ENCODE measurements at places on chromosomes 6 and 20.

GRCh38 chr6:109021870-109022269 lies 72.8 kb downstream of the SESN1 start:
- no peak for DNase-seq

GRCh38 chr6:79512014-79512413 lies 25.2 kb downstream of the LCA5 start:
- DNase-seq = no peak

DNA sequence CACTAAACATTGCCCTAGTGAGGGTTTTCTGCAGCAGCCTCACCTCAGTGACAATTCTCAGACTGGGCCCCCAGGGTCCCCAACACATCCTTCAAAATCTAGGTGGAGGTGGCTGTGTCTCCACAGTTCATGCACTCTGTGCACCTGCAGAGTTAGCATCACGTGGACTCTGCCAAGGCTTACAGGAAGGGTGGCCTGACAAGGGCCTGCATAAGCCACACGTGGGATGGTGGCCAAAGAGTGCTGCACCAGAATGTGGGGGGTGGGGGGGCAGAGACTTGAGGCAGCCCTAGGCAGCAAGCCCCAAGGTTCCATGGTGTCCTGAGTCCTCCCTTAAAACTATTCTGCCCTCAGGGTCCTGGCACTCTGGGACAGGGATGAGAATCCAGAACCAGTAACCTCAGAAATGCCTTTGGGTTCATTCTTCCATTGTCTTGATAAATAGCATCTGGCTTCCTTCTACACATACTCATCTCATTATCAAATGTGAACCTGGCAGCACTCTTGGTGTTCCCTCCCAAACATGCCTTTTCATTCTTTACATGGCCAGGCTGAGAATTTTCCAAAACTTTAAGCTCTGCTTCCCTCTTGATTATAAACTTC lies 1.6 kb upstream of the SERPINB1 start:
- DNase-seq = no peak

GRCh38 chr6:148379966-148380713 lies 37.5 kb downstream of the SASH1 start:
- DNase-seq = peak; percentile 45

DNA sequence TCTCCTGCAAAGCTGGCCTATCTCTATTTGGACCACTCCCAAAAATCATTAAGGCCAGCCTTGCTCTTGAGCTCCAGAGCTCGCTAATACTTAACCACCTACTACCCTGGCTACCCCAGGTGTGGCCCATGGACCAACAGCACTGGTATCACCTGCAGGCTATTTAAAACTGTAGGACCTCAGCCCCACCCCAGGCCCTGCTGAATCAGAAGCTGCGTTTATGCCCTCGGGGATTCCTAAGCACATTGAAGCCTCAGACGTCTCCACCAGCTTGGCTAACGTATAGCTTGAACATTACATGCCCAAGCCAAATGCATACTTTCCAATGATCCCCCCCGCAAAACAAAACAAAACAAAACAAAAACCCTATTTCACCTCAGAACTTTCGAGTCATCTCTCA lies 19.7 kb upstream of the SPAG4 start:
- DNase-seq = no peak

DNA sequence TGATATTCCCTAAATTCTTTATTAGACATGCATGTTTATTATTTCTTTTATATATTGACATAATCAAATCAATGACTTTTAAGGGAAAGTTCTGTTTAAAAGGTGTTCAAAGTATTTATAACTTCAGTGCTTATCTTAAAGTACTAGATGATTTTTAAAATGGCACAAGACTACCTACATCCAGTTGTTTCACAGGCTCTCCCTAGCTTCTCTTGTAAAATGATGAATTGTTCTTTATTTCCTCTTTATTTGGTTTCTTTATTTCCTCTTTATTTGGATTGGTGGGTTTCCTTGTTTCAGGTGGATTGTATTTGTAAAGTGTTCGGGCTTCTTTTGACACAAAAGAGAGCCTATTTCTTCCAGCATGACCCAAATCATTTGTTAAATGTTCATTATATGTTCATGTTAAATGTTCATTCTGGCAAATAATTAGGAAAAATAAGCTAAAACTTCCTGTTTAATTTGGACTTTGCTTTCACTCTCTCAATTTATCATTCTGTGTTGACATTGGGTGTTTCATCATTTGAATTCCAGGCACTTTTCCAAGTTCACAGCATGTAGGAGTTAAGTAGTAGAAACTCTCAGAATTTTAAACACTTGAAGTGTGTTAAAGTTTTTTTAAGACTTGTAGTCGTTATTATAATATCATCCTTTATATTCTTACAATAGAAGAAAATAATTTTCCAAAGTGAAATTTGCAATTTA lies 24.6 kb downstream of the MLIP start:
- no peak for DNase-seq

GRCh38 chr6:89681983-89682564 lies 43.5 kb upstream of the LYRM2 start:
- DNase-seq = no peak

GRCh38 chr20:4835244-4836177 lies 113.8 kb downstream of the PRND start:
- no peak for DNase-seq

DNA sequence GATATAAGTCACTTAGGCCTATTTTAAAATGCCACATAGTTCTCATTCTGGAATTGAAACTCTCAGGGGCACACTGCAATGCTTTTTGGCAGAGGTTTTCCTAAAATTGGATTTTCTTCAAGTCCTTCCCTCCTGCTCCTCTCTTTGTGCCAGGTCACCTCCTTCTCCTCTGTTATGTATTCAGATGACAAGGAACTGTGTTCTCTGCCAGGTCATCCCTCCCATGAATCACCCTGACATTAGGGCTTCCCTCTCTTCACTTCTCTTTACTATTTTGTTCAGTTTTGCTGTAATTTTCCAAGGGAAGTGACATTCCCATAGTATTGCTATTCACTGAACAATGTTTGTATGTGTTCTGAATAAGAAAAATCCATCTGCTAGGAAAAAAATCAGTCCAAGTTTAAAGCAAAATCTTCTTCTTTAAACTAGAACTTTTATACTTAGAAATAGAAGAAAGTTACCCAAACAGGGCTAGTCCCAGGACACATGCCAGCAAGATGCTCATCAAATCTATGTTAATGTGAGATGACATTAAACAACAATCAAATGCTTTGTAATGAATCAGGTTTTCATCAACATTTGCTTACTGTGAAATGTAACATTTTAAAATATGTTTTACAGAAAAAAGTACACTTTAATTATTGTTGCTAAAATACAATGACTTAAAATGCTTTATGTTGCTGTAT lies 461.1 kb downstream of the MMUT start:
- no peak for DNase-seq

- DNase-seq = no peak
These were observed 38.0 kb downstream of the FOXA2 start for GRCh38 chr20:22546344-22546743.

GRCh38 chr6:56891754-56892153 lies 63.2 kb upstream of the BEND6 start:
- no peak for DNase-seq

- no peak for DNase-seq
These were observed 3.2 kb upstream of the PGC start for GRCh38 chr6:41750374-41750773.

- no peak for DNase-seq
These were observed 45.4 kb downstream of the TULP4 start for GRCh38 chr6:158357570-158358216.

DNA sequence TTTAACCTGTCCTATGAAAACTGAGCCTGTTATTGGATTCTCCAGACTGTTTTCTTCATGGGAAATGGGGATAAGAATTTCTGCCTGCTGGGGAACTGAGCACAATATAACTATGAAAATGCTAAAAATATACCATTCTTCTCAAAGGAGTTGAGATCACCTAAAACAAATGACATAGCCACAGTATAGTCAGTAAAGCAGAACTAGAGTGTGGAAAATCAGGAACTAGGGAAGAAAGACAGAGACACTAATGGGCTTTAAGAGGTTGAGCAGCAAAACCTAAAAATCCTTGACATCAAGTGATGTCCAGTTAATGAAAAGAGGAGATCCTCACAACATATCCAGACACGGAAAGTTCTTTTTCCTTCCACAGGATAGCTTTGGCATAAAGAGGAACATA lies 215.7 kb upstream of the CST7 start:
- DNase-seq = no peak

DNA sequence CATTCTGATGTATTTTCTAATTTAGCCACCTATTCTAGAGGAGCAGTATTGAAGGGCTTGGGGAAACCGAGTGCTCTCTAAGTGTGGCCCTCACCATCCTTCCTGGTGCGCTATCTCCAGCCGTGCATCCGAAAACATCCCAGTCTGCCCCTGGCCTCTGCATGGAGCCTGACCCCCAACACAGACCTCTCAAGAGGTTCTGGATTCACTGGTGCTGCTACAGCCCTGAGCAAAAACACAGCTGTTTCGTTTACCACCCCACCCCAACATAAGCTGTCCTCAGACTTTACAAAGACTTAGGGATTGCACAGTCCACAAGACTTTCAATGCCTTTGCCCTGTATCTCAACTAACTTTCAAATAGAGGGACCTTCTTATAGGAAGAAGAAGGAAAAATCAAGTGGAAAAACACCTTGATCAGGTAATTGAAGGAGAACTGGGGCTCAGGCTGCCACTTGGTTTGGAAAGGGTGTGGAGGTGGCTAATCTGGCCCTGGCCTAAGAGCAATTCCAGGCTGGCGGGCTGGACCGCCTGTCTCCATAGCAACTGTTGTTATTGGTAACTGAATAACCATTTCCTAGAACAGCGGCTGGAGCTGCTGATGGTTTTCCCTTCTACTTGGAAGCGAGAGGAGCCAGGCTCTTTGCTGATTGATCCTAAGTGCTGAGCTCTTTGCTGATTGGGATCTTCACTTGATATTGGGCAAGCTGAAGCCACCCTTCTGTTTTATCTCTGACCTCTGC lies 90.2 kb upstream of the TOX2 start:
- no peak for DNase-seq

DNA sequence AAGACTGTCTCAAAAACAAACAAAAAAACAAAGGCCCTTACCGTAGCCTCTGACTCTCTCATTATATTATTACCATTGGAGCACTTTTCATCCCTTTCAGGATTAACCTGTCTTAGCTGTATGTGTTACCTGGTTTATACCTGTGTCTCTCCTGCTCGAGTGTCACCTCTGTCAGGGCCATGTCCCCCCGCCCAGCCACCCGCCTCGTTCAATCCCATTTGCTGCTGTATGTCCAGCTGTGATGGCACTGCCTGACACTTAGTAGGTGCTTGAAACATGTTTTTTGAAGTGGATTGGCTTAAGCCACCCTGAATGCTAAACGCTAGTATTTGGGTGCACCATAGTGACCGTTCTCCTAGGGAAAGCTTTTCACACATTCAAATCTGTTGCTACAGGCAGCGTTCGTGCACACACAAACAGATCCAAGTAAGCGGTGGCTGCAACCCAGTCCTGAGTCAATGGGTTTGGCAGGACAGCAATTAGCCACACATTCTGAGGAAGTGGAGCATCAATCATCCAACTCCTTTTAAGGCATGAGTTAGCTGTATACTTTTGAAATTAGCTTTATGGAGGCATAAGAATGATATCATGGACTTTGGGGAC lies 98.9 kb upstream of the ZNF217 start:
- DNase-seq = no peak

- peak; percentile 54 for DNase-seq
These were observed 99.1 kb upstream of the KCNQ5 start for GRCh38 chr6:72522735-72523141.

DNA sequence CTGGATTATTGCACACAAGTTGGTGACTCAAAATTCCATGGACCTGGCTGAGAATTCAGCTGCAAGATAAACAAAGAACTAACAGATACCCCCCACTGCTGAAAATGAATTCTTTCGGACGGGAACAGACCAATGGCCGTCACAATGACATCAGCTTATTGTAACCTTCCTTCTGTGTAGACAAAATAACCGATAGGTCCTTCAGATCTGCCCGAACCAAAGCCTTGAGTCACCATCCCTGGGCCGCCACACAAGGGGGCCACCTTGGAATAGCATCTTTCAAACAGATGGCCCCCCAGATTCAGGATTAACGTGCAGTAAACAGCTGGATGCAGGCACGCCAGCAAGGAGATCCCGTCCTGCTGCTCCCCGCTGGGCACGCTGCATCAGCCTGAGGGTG lies 214.0 kb upstream of the EXOC2 start:
- DNase-seq = no peak

DNA sequence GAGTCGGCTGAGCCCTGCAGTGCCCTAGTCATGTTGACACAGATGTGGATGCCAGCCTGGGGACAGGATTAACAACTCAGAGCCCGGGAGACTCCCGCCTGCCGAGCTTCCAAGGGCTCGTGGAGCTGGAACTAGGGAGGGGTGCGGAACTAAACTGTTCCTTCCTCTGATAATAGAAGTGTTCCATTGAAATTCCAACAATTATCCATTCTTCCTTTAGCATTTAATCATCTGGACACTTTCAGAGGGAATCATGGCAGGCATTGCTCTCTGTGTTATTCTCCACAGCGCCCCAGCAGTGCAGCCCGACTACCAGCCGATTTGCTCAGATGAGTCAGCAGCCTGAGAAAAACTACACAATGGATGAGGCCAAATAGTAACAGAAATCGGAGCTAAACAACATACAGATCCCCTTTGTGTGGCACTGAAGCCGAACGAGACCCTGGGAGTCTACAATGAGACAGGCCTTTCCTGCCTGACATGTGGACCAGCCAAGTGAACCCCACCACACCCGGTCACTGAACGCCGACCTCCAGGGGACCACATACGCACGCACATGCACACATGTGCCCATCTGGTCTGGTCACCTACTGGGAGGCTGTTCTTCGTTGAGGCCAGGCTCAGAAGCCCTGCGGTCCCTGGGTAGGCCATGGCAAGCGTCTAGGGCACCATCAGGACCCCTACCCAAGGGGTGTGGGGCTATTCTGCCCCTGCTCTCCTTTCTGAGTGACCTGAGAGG lies 238.4 kb upstream of the AFDN start:
- peak; percentile 6 for DNase-seq

DNA sequence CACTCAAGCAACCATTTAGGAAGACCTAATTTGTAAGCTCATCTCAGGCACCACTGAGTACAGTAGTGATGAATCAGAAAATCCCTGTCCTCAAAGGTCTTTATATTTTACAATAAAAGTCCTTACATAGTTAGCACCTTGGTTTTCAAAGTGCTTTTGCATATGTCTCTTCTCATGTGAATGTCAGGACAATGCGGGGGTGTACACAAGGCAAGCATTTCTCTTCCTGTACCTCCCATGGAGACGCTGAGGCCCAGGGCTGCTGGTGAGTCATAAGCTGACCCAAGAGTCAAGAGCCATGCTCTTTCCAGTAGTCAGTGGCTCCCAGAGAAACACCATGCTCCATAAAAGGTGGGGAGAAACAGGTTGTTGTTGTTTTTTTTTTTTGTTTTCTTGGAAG lies 174.0 kb downstream of the GJA10 start:
- no peak for DNase-seq

GRCh38 chr6:52929321-52930164 lies 20.0 kb upstream of the GSTA3 start:
- no peak for DNase-seq

DNA sequence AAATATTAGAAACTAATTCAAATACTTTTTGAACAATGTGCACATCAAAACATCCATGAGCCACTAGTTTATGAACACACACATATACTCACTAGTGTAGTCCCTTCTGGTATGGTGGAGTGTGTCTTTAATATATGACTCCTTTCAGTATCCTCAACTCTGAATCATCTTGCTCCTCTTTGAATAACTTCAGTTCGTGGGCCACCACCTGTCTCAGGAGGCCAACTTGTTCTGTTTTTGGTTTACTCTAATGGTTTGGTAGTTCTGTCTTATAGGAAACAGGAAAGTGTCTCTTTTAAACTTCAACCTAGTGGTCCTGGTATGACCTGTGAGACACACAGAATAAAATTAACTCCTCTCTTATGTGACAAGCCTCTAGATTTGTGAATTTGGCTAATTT lies 55.6 kb downstream of the ZNF292 start:
- no peak for DNase-seq

GRCh38 chr20:13338999-13339411 lies 117.9 kb downstream of the ISM1 start:
- no peak for DNase-seq
